ENCODE measurements at places on chromosomes 13 and 19.

DNA sequence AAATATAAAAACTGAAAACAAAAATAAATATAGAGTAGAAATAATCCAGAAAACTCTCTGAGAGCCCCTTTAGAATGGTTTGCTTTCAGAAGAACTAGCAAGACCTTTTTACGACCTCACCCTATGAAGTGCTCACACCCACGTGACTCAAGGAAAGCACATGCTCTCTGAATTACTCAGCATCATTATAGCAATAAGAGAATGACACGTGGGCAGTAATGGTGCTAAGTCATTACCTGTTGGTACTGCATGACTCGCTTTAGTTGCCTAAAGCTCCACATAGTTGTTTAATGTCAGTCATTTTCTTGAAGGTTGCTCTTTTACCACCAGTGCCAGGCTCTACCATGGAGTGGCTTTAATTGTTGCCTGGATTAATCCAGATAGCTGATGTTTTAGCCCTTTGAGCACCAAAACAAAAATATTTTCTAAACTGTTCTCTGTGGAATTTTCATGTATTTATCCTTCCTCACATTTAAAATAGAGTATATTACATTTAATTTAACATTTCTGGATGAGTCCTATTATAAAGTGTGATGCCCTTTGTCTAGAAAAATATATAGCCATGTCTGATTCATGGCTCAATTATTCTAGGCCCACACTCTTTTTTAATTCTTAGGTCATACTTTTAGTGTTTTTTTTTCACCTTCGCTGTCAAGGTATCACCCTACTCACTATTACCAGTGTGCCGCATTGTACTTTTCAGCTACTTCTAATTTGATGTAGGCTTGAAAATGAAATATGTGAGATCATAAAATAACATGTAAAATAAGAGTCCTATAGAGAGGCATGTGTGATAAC lies 56.8 kb downstream of the THSD1 start:
- DNase-seq: peak; percentile 10

- DNase-seq: peak; percentile 52
Measured at GRCh38 chr13:80339912-80340650, 845 bp downstream of the SPRY2 start.

DNA sequence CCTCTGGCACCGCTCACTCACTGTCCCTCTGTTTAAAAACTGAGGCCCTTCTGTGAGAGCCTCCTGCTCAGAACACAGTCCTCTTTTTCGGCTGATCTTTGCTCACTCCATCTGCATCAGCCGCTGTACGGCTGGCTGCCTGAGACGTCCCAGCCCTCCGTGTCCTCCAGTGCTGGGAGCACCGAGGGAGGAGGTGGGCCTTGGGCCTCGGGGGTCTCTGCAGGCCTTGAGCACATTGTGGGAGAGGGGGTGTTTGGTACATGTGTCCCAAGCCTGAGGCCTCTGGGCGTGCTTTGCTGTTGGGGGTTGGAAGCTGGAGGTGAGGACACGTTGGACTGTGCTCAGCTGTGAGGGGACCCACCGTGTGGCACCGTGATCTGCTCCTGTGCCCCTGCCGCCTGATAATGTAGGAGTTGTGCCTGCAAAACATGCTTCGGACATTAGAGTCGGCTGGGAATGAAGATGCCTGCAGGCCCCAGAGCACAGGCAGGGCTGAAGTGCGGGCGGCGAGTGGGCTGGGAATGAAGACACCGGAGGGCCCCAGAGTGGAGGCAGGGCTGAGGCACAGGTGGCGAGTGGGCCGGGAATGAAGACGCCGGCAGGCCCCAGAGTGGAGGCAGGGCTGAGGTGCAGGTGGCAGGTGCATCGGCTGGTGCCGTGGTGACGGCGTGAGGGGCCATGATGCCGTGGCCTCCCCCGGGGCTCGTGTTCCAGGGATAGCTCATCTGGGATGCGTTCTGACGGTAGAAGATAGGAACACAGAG lies 30.6 kb downstream of the MCF2L start:
- DNase-seq: no peak

DNA sequence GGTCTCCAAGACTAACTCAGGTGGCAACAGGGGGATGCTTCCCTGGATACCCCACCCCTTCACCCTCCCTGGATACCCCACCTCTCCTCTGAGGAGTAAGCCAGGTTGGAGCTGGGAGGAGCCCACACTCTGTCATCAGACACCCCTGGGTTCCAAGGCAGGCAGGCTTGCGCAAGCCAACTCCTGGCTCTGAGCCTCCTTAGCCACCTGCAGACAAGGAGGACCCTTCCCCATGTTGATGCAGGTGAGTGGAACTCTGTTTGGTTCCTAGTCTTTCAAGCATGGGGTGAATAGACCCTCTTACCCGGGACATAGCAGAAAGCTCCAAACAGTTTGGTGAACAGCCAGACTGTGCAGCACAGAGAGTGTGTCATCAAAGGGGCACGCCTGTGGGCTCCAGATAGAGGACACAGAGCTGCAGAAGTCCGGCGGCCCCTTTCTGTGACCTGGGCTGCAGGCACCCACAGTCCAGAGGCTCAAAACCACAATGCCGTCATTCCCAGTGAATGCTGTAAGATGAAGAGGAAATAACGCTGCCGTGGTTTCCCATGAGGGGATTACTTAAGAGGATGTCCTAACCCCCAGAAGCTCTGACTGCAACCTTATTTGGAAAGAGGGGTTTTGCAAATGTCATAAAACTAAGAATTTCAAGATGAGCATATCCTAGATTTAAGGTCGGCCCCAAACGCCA lies 12.1 kb upstream of the HAS1 start:
- DNase-seq: no peak

DNA sequence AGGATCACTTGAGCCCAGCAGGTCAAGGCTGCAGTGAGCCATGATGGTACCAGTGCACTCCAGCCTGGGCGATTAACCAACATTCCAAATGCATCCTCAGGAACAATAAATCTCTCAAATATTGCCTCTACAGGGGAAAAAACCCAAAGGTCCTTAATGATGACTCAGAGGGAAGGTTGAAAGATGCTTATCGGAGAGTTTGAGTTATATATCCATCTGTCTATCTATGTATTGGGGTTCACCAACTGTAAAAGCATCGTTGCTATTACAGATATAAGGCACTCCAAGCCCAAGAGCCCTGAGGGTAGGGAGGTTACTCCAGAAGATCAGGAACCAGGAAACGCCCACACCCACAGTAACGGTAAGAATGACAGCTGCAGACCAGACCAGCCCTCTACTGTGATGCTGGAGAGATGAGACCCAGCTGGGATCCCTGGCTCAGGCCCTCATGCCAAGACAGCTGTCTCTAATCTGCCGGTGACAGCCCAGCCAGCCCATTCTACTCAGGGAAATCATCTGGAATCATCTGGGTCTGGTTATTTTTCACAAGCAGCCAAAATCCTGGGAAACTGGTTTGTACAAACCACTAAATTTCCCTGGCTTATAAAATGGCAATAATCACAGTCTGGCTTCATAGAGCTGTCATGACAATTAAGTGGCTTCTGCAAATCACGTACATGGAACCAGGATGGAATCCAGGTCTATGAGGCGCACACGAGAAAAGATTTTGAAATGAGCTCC lies 23.8 kb downstream of the TEX101 start:
- DNase-seq: no peak

DNA sequence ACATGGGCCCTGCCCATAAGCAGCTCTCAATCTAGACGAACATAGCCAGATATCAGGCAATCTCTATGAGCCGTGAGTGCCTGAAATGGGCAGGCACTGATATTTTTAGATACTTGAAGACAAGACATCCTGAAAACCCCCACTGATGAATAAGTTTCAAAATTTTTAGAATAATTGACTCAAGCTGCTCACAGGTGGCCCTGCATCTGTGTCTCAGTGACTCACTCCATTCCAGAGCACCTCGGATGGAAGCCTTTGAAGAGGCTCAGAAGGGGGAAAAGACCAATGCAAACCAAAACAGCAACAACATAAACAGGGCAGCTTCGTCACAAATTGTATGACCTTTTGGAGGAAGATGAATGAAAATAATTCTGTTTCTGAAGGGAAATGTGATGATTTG lies 42.8 kb upstream of the SLC46A3 start:
- no peak for DNase-seq

- DNase-seq: no peak
Measured at GRCh38 chr13:56412856-56413255, 727.9 kb upstream of the PRR20A start.

GRCh38 chr13:72932250-72932649 lies 126.6 kb upstream of the KLF5 start:
- DNase-seq: no peak

DNA sequence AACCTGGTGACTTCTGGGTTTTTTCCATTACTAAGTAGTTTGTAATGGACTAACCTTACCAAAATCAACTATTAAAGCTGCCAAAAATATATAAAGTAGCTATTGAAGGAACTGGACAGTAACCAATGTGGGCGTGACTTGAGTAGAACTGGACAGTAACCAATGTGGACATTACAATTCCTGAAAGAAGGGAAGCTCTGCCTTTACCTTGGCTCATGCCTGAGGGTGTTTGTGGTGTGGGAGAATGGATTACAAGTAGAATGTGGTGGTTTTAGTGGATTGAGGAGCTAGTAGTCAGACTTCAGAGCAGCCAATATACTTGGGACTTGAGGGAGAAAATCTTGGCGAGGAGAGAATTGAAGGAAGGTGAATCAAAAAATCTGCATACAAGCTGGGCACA lies 17.5 kb downstream of the LRRC63 start:
- DNase-seq: no peak

GRCh38 chr13:23716401-23716800 lies 146.2 kb downstream of the TNFRSF19 start:
- no peak for DNase-seq

GRCh38 chr19:38143847-38144246 lies 80.2 kb downstream of the DPF1 start:
- no peak for DNase-seq

DNA sequence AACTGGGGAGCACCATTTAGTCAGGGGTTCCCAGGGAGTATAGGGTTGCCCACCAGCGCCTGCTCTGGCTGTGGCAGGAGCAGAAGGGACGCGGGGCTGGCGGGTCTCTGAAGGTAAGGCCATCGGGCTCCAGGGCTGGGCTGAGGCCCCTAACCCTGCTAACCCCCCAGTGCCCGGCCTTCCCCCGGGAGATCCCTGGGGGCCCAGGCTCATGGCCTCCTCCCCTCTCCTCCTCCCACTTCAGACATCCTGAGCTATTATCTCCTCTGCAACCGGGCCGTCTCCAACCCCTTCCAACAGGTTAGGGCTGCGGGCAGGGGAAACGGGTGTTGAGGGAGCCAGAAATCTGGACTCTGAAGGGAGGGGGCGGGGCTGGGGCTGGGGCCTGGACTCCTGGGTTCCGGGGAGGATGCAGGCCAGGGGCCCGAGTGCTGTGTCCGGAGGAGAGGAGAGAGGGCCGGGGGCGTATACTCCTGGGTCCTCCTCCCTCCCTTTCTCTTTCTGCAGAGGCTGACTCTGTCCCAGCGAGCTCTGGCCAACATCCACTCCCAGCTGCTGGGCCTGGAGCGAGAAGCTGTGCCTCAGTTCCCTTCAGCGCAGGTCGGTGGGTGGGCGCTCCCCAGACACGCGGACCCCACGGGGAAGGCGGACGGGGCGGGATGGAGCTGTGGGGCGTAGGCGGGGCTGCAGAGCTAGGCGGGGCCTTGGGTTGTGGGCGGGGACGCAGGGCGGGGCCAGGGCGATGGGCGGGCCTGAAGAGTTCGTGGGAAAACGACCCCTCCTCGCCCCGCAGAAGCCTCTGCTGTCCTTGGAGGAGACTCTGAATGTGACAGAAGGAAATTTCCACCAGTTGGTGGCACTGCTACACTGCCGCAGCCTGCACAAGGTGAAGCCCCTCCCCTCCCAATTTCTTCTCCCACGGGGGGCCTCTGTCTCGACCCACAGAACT lies 15.3 kb downstream of the TTYH1 start:
- no peak for DNase-seq

- no peak for DNase-seq
Measured at GRCh38 chr19:1220976-1221903, 15.7 kb downstream of the STK11 start.
